Left renal pelvis (tissue), 4 donors: ENCODE measurements at places on chromosomes 13 and 19.

GRCh38 chr19:45499196-45500180 lies 1.2 kb downstream of the PPM1N start:
- no peak for DNase-seq

DNA sequence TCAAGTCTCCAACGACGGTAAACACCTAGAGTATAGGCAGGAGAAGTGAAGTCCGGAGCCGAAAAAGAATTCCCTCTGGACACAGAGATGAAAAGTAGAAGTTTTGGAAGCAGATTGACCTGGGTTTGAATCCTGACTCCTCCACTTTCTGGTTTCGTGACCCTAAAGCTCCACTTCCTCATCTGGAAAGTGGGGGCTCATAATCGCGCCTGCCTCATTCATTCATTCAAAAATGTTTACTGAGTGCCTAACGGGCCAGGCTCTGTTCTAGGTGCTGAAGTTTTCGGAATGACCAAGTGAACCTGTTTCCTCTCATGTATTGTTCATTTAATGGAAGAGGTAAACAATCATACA lies 7.1 kb upstream of the EML2 start:
- DNase-seq: no peak

- DNase-seq: no peak
Observed at GRCh38 chr13:23851106-23851505, 38.1 kb downstream of the MIPEP start.

DNA sequence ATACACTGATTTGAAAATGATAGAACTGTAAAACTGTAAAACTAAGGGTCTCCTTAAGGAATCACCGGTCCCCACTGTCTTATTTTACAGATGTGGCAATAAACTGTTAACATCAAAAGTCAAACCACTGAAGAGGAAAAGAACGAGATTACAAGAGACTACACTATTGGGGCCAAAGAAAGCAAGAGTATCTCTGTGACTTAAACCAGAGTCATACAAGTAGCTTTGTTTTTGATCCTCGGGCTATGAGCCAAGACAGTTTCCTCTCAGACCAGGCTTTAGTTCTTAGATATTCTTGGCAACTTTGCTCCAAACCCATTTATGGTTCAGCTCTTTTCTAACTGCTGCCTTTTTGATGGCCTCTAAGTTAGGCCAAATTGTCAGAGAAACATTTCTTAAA lies 113.8 kb downstream of the TBC1D4 start:
- DNase-seq: peak; percentile 16

- DNase-seq: no peak
Observed at GRCh38 chr13:65125236-65125635, 2104.9 kb downstream of the PCDH9 start.

DNA sequence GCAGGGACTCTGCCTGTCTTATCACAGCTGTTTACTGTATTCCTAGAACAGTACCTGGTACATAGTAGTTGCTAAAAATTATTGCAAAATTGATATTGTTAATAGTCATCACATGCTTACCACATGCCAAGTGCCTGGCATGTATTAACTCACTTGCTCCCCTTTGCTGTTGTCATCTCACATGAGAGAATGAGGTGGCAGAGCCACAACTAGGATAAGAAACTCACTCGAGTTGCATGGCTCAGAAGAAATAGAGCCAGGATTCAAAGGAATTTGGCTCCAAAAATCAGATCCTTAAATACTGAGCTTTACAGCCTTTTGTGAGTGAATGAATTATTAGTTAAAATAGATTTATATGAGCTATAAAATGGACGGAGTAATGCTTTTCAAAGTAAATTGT lies 42.6 kb downstream of the B3GLCT start:
- DNase-seq: no peak

GRCh38 chr13:112815871-112816270 lies 126.0 kb downstream of the ATP11A start:
- DNase-seq: no peak

- no peak for DNase-seq
Observed at GRCh38 chr19:18929311-18929710, 9.8 kb downstream of the DDX49 start.

- DNase-seq: no peak
Observed at GRCh38 chr13:74675182-74675581, 541.0 kb upstream of the KLF12 start.

- no peak for DNase-seq
Observed at GRCh38 chr13:49733181-49733951, 42.1 kb upstream of the EBPL start.

GRCh38 chr19:52170304-52170703 lies 1.1 kb downstream of the ZNF836 start:
- no peak for DNase-seq

GRCh38 chr13:21691500-21691899 lies 20.6 kb downstream of the FGF9 start:
- DNase-seq: no peak

DNA sequence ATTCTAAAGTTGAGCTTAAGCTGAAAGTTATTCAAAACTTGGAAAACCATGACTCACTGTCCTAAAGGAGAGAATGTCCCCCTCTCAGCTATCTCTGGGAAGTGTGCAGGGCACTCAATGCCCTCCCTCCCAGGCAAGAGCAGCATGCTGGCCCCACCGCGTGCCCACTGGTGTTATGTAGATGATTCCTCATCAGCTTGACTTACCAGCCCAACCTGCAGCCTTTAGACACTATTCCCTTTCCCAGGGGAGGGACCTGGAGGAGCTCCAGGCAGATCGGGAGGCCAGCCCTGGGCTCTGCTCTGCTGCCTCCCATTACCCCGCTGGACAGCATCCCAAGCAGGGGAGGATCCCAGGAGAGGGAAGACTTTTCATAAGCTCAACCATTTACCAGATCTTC lies 124.6 kb downstream of the FGF14 start:
- DNase-seq: no peak

GRCh38 chr13:98538876-98539275 lies 38.0 kb downstream of the STK24 start:
- DNase-seq: no peak

GRCh38 chr19:42471554-42472249 lies 29.0 kb upstream of the CXCL17 start:
- no peak for DNase-seq

DNA sequence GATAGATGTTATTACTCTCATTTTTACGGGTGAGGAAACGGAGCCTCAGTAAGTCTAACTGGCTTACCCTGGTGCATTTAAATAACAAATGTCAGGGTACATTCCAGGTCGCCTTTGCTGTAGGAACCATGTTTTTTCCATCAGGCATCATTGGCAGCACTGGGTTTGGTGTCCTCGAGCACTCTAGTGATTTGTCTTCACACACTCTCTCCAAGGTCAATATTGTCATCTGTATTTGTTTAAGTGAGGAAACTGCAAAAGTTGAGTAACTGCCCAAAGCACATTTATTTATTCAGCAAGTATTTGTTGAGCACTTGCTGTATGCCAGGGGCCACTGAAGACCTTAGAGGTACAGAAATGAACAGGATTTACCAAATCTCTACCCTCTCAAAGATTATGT lies 78.6 kb downstream of the DCT start:
- no peak for DNase-seq

GRCh38 chr19:50764409-50764808 lies 5.9 kb upstream of the GPR32 start:
- DNase-seq: no peak

DNA sequence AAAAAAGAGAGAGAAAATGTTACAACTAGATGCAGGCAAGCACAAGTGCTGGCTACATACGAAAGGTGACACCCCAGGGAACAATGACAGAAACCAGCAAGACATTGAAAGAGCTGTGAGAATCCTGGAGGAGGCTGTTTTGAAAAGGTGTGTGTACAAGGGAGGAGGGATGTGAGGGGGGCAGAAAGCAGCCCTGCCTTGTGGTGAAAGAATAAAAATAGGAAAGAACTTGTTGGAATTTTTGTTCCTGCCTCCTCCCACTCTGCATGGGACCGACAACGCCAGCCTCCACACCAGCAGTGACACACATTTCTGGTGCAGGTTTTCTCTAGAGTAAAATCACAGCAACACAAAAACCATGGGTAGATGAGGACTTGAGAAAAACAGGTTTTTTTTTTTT lies 1258.6 kb downstream of the PCDH9 start:
- DNase-seq: no peak

DNA sequence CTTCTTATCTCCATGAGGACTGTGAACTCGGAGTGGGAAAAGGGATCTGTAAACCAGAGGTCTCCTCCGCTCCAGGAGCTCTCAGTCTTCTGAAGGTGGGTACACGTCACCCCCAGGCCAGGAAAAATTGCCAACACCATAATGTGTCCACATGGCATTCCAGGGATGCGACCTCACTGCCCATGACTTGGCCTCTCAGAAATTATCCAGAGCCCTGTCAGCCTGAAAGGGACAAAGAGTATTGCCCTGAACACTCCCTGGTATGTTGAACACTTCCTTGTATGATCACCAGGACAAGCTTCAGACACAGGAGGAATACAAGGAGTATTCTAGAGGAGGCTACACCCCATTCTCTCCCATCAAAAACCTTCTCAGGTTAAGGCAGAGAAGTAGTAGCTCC lies 81.0 kb upstream of the SLC7A1 start:
- no peak for DNase-seq

GRCh38 chr19:8461891-8462290 lies 17.1 kb downstream of the HNRNPM start:
- DNase-seq: no peak

GRCh38 chr13:33303855-33304597 lies 18.5 kb upstream of the STARD13 start:
- no peak for DNase-seq

DNA sequence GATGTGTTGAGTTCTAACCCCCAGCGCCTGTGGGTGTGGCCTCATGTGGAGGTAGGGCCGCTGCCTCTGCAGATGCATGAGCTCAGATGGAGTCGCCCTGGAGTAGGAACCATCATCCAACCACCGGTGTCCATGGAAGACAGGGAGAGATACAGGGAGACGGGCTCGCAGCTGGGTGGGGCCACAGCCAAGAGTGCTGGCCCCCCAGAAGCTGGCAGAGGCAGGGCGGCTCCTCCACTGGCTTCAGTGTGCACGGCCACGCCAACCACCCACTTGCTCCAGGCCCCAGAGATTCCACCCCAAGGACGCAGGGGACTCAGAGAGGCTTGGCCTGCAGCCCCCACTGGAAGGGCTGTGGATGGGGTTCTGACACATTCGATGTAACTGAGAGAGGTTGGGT lies 5.4 kb upstream of the MCF2L start:
- DNase-seq: no peak
